Stimulated activated CD8-positive, alpha-beta memory T cell treated with anti-CD3 and anti-CD28 coated beads, Interleukin-12 subunit alpha, Interleukin-12 subunit beta, amount 100 ng/mL, for 4 hours (primary cell): ENCODE measurements at places on chromosomes 3 and 15.

GRCh38 chr3:14404186-14404585 lies 1.8 kb downstream of the SLC6A6 start:
- DNase-seq, result no peak

GRCh38 chr3:123789760-123790159 lies 94.4 kb downstream of the MYLK start:
- DNase-seq, result no peak

DNA sequence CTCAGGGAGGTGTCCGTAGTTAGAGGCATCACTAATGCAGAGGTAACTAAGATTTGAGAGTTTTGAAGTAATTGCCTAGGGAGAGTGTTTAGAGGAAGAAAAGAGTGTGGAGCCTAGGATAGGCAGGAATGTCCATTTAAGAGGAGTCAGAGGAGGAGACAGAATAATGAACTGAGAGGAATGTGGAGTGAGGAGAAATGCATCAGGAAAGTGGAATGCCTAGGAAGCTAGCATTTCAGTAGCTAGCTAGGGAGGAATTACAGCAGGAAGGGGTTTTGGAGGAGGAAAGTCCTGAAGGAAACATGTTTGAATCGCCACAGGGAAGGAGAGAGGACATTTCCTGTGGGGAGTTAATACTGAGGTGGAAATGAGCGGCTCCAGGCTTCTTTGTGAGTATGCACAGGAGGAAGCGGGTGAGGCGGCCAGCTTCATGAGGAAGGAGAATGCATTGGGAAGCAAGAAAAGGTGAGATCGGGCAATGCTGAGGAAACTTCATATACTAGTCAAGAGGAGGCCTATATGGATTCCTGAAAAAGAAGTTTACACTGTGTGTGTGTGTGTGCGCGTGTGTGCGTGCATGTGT lies 154.3 kb downstream of the TMEM108 start:
- DNase-seq, result no peak

DNA sequence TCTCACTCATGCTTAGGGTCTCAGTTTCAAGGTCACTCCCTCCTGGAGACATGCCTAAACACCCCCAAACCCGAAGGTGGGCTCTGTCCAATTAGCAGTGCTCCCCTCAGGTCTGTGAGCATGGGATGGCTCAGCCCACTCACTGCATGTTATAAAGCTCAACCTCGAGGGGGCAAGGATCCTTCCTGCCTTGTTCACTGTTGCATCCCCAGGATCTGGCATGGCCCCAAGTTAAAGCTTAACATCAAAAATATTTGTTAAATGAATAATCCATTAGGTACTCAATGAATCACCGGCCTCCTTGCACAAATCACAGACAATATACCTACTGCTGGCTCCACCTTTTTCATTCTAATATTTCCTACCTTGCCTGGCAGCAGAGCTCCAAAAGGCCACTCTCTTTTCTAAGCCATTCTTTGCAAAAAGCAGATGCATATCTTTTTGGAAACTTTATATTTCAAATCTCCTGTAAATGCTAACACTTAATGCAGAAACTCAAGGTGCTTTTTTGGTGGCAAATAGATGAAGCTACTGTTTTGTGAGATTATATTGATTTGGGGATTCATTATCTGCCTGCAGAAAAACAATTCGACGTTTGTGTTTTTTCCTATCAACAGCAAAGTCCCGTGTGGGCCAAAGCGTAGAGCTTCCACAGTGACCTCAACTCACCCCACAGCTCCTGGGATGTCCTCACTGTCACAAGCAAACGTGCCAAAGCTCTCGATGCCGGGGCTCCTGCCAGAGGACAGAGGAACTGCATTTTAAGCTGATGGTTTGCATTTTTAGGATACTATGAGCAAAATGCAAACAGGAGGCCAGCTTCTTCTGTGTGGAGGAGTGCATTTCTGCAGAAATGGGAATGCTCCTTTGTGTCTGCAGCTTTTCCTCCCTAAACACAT lies 35.4 kb downstream of the PCOLCE2 start:
- DNase-seq, result no peak

DNA sequence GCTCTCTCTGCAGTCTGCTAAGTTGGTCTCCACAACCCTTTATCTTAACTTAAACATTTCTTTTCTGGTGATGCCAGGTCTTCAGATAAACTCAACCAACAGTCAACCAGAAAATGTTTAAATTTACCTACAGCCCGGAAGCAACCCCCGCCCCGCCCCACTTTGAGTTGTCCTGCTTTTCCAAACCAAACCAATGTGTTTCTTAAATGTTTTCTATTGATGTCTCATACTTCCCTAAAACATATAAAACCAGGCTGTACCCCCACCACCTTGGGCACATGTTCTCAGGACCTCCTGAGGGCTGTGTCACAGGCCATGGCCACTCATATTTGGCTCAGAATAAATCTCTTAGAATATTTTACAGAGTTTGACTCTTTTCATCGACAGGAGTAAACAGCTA lies 13.2 kb upstream of the GPR160 start:
- DNase-seq, result no peak

DNA sequence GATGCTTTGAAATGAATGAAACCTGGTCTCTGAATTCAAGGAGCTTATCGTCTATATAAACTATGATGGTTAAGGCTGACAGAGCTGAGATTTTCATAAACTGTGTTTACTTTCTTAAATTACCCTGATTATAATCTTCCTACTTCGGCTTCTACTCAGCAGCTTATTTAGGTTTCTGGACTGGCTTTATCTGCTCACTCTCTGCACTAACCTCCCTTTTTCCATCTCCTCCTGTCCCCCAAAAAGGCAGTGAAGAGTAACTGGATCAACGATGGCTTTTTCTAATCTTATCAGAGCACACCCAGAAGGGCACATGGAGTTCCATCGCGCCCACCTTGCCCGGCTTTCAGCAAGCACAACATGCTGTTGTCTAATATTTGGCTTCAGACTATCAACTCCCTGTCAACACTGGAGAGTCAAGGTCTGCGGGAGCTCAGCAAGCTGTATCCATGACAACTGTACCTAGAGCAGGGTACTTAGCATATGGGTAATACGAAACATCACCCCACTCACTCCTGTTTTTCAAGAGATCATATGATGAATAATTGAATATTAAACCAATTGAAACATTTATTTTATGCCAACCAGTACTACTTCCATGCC lies 417.3 kb downstream of the GABRB3 start:
- no peak for DNase-seq

DNA sequence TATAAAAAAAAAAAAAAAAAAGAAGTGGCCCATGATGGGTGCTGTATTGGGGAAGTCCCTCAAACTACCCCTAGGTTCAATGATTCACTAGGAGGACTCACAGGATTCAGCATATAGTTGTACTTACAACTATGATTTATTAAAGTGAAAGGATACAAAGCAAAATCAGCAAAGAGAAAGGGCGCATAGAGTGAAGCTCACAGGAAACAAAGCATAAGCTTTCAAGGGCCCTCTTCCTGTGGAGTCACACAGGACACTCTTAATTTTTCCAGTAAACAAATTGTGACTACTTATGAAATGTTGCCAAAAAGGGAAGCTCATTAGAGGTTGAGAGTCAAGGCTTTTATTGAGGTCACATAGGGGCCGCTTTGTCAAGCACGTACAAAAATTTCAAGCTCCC lies 153.7 kb upstream of the GAP43 start:
- no peak for DNase-seq

DNA sequence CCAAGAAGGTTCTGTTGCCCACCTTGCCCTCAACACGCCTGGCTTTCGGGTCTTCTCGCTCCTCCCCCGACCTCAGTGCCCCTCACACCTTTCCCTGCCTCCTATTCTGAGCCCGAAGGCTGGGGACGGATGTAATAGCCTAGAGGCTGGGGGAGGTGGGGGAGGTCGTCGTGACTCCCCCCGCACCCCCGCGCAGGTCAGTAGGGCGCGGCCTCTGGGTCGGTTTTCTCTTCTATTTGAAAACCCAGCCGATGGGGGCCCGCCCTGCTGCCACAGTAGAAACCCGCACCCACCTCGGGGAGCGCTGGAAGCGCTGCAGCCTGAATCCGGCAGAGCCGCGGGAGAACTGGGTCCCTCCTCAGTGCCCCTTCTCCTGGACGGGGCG lies 1.0 kb upstream of the RBPMS2 start:
- no peak for DNase-seq

- DNase-seq, result no peak
Measured at GRCh38 chr15:52020221-52021085, 1.4 kb downstream of the MAPK6 start.

- no peak for DNase-seq
Measured at GRCh38 chr3:186751480-186751879, 31.9 kb upstream of the EIF4A2 start.

- no peak for DNase-seq
Measured at GRCh38 chr3:115212615-115213014, 65.5 kb upstream of the ZBTB20 start.

DNA sequence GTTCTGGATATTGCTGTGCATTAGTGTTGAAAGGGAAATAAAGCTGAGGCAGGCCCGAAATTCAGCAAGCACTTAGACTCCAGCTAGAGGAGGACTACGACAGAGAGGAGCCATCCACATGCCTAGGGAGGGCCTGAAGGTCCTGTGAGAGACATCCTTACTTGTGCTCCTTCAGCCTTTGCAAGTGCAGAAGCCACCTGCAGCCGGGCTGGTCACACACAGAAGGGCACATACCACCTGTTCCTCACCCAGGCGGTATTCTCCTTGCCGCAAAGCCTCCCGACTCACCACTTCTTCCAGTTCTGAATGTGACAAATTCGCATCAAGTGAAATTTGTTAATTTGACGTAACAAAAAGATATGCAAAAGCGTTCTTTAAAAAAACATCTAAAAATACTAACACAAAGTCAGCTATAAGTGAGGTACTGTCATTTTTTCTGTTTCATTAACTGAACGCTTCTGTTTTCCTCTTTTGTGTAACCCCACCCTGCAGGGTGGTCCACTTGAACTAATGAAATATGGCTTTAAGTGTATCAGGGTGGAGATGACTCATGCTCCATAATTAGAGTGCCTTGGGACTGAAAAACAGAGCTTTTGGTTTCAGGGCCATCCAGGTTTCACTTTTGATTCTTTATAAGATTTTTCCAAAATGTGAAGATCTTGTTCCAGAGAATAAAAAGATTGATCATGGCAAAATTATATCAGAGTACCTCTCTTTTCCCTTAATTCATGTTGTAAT lies 467.9 kb upstream of the ATP11B start:
- DNase-seq, result no peak

DNA sequence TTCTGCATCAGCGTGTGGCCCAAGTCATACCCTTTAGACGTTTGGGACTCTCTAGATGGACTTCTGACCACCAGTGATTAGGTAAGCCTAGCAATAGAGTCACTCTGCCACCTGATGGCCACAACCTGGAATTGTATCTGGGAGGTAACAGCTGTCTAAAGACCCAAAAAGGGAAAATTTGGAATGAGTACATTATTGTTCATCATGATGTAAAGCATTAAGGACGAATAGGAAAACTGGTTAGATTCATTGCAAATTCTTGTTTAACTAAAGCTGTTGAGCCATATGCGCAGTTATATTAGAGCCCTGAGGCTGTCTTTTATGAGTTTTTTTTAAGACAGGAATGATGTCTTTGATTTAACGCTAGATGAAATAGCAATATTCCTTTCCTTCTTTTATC lies 63.6 kb downstream of the FAM81A start:
- no peak for DNase-seq

GRCh38 chr3:100561459-100562158 lies 47.8 kb upstream of the ADGRG7 start:
- no peak for DNase-seq

- DNase-seq, result no peak
Measured at GRCh38 chr3:47791193-47791855, 9.6 kb upstream of the SMARCC1 start.

DNA sequence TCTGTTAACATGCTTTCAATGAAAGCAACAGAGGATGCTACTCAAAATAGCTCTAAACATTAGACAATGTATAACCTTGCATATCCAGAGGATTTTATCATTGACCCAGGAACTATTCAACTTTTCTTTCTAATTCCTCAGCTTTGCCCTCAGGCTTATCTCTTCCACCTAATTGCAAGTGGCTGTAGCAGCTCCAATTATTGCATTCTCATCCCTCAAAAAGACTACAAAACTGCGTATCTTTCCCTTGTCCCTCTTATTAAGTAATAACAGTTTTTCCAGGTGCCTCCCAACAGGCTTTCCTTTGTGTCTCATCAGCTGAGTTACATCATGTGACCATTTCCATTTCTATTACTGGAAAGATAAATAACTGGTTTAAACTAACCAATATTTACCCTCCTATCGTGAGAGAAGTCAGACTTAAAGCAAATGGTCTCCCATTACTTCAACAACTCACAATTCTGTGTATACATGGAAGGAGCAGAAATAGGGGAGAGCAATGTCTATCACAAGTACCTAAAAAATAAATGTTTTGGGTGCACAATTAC lies 78.0 kb upstream of the MBNL1 start:
- no peak for DNase-seq

DNA sequence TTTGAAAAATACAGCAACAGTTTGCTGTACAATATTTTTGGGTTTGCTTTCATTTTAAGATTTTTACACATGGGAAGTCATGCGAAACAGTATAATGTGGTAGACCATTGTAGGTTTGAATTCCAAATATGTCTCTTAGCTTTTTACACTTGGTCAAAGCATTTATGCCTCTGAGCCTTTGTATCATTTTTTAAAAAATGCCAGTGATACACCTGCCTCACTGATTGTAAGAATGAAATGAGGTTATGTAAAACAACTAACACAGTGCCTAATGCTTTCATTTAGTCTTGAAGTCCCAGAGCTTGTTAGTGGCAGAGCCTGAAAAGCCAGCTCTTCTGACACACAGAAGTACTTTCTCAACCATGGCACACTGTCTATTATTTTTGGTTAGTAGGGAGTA lies 202.0 kb downstream of the UBE2E2 start:
- no peak for DNase-seq

- no peak for DNase-seq
Measured at GRCh38 chr3:120407508-120408287, 43.1 kb downstream of the FSTL1 start.

DNA sequence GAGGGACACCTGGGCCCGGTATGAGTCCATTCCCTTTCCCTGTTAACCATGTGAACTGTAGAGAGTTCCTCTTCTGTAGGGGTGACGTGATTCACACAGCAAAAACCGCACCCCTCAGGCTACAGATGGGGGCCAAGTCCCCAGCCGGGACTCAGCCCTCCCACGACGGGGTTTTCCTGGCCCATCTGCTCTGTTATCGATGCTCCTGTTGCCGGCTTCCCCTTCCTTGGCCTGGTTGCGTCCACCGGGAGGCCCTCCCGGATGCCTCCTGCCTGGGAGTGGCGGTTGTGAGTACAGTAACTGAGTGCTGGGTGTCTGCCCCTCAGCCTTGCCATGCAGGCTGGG lies 817 bp upstream of the PLXNA1 start:
- peak; percentile 57 for DNase-seq

- DNase-seq, result no peak
Measured at GRCh38 chr3:45244356-45244755, 18.3 kb upstream of the TMEM158 start.

GRCh38 chr15:93189561-93189960 lies 100.5 kb upstream of the RGMA start:
- no peak for DNase-seq

- no peak for DNase-seq
Measured at GRCh38 chr3:150784747-150785125, 21.8 kb upstream of the SIAH2 start.

DNA sequence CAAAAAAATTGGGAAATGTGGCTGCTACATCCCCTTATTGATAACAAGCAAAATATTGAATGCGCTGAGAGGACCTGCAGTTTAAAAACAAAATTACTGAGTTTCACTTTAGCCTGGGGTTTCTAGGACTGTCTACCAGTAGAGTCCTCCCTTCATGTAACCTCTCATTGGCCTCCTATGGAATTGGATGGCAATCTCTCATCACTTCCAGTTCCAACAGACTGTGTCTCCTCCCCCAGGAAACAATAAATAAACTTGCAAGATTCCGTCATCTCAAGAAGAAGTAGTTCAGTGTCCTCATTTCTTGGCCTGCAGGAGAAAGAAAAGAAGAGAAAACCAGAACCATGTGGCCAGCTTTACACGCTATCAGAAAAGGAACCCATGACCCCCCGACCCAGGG lies 123.8 kb downstream of the TLE3 start:
- no peak for DNase-seq
